Stimulated activated CD8-positive, alpha-beta memory T cell treated with anti-CD3 and anti-CD28 coated beads, Interleukin-4, amount 100 ng/mL, for 4 hours (primary cell): ENCODE measurements at places on chromosomes 1 and 21.
A peak's percentile ranks its signal among the peaks of the same experiment; 100 is the strongest.

- no peak for DNase-seq
These were observed 138.0 kb downstream of the RERE start for GRCh38 chr1:8679395-8679800.

- DNase-seq, result no peak
These were observed 272.6 kb downstream of the S1PR1 start for GRCh38 chr1:101509370-101509769.

GRCh38 chr1:28176492-28177470 lies at the start of gene PTAFR:
Gene PTAFR, minus strand, starts transcription at chr1:28176690. Its CDS starts 25,669 bp downstream, at chr1:28151021.
- DNase-seq, result no peak

- no peak for DNase-seq
These were observed 15.7 kb downstream of the TFF3 start for GRCh38 chr21:42299324-42300044.

DNA sequence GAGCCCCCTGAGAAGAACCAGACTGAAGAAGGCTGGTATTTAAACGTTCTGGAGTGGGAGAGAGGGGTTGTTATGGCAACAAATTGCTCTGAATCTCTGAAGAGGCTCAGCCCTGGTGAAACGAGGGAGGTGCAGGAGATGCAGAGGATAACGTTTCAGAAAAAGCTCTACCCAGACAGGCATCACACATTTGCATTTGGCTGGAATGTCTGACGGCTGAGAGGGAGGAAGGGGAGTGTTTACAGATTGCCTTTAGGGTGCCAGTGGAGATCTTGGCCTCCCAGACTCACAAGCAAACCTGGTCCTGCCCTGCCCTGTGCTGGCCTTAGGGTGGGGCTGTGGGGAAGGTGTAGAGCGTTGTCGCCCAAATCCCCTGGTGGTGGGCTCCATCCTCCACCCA lies 169.0 kb upstream of the AJAP1 start:
- no peak for DNase-seq

DNA sequence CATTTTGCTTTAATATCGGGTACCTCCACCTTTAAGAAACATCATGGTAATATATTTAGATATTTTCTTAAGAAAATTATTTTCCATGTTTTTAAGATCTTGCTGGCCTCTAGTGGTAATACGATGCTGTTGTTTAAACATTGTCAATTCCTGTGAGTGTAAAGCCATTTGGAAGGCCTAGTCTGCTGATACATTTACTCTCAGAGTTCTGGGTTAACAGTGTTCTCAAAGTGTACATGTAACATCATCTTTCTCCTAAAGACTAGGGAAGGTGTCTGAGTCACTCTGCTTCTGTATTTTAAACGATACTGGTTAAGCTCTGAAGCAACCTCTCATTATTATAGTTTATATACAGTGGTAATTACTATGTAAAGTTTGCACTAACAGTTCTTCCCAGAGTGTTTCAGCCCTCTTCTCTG lies 189.1 kb downstream of the RASAL2 start:
- no peak for DNase-seq

GRCh38 chr1:171152549-171152948 lies 32.6 kb upstream of the FMO2 start:
- DNase-seq, result no peak

- no peak for DNase-seq
These were observed 5.9 kb downstream of the SLAMF7 start for GRCh38 chr1:160744852-160745520.

DNA sequence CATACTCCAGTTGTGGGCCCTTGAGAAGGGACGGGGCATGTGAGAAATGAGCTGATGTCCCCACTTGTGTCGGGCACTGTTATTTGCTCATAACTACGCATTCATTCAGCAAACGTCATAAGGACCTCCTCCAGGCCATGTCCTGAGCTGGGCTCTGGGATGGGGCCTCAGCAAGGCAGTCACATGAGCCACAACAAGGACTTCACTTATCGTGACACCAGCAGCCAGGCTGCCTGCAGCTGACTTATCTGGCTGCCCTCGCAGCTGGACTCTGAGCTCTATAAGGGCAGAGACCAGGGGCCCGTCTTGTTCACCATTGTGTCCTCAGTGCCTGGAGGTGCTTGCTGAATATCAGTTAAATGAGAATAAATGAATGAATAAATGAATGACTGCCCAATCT lies 37.5 kb upstream of the GRIK3 start:
- no peak for DNase-seq

GRCh38 chr1:206131037-206131436 lies 13.8 kb upstream of the AVPR1B start:
- no peak for DNase-seq

DNA sequence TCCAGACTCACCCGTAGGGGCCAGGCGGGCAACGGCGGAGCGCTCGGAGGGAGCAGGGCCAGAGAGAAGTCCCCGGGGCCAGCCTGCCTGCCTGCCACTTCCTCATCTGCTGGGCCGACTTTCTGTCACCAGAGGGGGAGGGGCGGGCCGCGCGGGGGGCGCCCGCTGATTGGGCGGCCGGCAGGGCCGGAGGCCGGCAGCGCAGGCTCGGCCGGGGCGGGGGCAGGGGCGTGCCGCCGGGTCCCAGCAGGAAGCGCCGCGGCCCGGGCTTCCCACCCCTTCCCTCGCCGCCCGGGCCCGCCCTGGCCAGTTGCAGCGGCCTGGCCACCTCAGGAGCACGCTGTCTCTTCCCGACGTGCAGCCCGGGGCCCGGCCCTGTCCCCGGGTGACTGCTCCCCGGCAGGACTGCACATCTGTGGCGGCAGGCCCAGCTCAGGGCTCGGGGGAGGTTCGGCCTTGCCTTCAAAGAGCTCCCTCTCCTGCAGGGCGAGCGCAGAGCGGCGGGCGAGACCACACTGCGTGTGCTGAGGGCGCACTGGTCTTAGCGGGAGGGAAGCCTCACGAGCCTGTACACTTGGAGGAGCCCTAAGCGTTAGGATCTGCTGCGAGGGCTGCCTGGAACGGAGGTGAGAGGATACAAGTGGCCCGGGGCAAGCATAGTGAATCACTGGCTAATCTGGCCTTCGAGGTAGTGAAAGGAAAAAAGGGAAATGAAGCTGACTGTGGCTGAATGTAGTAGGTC lies at the start of gene ELOVL1:
Gene ELOVL1 (minus strand): TSS at position 108 of the 742 bp plus-strand sequence. CDS start 2,402 bp downstream, outside the sequence.
- DNase-seq, result peak; percentile 75

DNA sequence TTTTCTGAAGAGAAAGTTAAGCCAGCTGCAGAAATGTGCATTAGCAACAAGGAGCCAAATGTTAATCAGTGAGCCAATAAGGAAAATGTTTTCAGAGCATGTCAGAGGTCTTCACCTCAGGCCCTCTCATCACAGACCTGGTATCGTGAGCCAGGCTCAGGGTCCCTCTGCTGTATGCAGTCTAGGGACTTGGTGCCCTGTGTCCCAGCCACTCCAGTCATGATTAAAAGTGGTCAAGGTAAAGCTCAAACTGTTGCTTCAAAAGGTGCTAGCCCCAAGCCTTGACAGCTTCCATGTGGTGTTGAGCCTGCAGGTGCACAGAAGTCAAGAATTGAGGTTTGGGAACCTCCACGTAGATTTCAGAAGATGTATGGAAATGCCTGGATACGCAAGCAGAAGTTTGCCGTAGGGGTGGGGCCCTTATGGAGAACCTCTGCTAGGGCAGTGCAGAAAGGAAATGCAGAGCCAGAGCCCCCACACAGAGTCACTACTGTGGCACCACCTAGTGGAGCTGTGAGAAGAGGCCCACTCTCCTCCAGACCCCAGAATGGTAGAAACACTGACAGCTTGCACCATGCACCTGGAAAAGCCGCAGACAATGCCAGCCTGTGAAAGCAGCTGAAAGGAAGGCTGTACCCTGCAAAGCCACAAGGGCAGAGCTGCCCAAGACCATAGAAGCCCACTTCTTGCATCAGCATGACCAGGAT lies 1128.7 kb downstream of the AMY1C start:
- no peak for DNase-seq

DNA sequence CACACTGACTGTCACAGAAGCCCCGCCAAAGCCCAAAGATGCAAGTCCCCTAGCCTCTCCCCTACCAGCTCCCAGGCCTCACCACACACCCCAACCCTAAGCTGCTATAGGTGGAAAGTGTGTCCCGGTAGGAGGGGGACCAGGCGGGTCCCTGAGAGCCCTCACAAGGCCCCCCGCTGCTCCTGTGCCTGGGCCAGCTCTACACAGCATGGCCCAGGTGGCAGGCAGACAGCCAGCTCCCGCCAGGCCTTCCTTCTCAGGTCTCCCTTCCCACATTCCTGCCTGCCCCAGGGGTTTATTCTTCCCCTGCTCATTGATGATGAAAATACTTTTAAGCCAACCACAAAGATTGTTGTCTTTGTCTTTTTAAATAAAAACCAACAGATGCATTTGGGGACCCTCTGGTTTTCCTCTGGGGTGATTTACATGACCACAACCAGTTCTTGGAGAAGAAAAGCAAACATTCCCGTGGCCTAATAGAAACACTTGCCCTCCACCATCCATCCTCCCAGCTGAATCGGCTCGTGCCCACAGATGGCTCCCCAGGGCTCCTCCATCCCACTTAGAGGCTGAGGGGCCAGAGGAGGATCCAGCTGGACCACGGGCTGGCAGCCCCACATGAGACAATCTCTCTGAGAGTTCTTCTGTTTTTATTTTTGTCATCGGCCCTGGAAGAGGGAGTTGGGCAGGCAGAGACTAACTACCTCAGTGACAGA lies 93.1 kb downstream of the DMRTB1 start:
- no peak for DNase-seq

GRCh38 chr1:94863919-94864318 lies 43.8 kb downstream of the SLC44A3 start:
- no peak for DNase-seq

- DNase-seq, result no peak
These were observed 24.1 kb upstream of the RNF19B start for GRCh38 chr1:32988665-32989064.

- no peak for DNase-seq
These were observed 7.5 kb downstream of the ELF3 start for GRCh38 chr1:202017749-202018467.

- DNase-seq, result no peak
These were observed 1.6 kb downstream of the C1orf21 start for GRCh38 chr1:184388319-184388889.

GRCh38 chr1:85297855-85298629 lies 21.6 kb upstream of the BCL10 start:
- peak; percentile 42 for DNase-seq

GRCh38 chr1:177116941-177117340 lies 47.6 kb downstream of the ASTN1 start:
- DNase-seq, result no peak

- DNase-seq, result no peak
These were observed 23.2 kb downstream of the MCOLN2 start for GRCh38 chr1:84973498-84974334.

DNA sequence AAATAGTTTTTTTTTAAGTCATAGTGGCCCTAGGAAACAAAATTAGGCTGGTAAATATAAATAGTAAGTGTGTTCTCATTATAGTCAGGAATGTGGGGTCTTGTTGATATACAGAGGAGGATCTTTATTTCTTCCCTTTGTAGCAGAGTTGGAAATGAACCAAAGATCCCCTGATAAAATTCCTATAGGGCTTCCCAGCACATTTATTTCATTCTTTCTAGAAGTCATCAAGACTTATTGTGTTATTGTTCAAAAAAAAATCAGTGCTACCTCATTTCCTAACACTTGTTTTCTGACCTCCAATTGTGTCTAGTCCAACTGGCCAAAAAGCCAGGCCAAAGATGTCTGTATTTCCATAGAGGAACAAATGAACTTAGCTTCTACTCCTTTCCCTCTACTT lies 7.6 kb upstream of the PLEKHO1 start:
- DNase-seq, result no peak

- DNase-seq, result no peak
These were observed 284.5 kb upstream of the USP25 start for GRCh38 chr21:15445327-15445726.

DNA sequence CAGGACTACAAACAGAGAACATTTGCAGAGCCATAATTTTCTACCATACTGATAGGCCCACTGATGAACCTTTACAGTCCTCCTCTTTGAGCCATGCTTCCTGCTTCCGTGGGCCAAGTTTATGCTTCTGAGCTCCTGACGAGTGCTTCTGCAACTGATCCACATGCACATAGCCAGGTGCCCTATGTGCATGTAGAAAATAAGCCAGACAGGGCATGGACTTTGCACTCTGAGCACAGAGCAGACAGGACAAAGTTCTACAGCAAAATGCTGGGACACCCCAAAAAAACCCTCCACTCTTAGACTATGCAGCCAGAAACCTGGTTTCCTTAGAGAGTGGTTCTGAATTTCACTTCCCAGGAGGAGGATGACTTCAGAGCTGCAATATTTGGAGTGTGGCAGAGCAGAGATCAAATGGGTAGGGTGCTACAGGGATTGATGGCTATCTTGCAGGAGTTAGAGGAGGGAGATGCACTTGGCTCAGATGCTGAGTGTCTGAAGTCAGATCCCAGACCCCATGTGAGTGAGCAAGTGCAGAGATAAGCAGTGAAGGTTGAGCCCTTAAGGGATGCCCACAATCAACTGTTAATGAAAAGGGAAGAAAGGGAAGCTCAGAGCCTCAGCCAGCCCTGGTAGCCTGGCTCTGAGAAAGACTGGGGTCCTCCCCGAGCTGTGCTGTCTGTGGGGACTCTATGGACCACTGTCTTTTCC lies 230.9 kb downstream of the DUSP10 start:
- DNase-seq, result no peak

GRCh38 chr1:10292188-10292587 lies 81.8 kb downstream of the KIF1B start:
- no peak for DNase-seq

DNA sequence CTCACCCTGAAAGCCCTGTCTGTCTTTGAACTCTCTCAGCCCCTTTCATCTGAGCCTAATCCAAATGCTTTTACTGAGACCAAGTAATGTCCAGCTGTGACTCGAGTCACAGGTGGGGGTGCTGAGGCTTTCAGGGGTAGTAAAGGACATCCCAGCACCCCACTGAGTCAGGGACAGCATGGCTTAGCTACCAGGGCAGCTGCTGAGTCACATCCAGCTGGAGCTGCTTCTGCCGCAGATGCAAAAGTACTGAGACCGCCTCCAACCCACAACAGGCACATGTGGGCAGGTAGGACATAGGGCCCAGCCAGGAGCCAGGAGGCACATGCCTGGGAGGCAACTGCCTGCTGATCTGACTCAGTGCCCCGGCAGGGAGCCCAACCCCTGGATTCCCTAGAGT lies 6.7 kb upstream of the VSIG8 start:
- DNase-seq, result no peak

DNA sequence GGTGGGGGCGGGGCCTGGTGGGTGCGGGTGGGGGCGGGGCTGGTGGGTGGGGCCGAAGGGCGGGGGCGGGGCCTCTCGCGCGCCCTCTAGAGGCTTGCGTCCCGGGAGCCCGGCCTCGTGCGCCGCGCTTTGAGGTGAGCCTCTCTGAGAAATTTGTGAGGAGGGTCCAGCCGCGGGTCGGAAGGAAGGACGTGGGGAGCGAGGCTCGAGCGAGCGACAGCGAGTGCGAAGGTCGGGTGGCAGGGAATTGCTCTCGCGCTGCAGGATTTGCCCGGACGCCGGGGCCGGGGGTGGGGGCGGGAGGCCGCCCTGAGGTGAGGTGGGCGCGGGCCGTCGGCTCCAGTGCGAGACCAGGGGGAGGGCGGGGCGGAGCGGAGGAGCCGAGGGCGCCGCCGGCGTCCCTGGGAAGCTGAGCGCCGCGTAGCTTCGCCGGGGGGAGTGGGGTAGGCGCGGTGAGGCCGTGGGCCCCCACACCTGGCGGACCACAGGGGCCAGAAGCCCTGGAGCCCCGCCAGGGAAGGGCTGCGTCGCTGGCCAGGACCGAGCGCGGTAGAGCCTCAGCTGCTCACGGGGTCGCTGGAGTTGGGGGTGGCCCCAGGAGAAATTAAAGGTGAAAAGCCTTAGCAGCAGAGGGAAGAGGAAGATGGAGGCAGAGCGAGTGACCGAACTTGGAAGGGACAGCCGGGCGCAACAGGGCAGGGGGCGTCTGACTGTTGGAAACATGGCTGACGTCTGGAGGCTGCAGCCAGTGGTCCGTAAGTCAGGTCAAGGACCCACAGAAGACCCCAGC lies 754 bp upstream of the LSS start:
- DNase-seq, result no peak

- no peak for DNase-seq
These were observed 239.6 kb upstream of the FGGY start for GRCh38 chr1:59057211-59057694.
